HCT116 (cell line): ENCODE measurements at places on chromosomes 12 and 14.

GRCh38 chr12:2891240-2892053 is 756 bp downstream of the TULP3 start:
- no peak for DNase-seq

- peak; percentile 50 for DNase-seq
Observed at GRCh38 chr12:74537126-74537706, 419 bp upstream of the ATXN7L3B start.

DNA sequence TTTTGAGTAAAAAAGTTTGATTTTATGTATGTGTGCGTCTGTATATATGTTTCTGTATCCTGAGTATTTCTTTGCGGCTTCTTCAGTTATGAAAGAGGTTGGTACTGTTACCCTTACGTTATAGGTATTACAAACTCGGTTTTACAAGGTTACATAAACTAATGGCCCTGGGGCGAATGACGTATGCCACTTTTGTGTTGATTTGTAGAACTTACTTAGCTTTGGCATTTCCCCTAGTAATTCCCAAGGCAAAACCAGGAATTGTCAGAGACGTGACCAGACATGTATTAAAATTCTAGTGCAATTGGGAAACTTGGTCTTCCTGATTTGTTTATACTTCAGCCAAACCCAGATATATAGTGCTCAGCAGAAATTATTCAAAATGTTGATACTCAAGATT is 93.3 kb downstream of the DUSP16 start:
- no peak for DNase-seq

DNA sequence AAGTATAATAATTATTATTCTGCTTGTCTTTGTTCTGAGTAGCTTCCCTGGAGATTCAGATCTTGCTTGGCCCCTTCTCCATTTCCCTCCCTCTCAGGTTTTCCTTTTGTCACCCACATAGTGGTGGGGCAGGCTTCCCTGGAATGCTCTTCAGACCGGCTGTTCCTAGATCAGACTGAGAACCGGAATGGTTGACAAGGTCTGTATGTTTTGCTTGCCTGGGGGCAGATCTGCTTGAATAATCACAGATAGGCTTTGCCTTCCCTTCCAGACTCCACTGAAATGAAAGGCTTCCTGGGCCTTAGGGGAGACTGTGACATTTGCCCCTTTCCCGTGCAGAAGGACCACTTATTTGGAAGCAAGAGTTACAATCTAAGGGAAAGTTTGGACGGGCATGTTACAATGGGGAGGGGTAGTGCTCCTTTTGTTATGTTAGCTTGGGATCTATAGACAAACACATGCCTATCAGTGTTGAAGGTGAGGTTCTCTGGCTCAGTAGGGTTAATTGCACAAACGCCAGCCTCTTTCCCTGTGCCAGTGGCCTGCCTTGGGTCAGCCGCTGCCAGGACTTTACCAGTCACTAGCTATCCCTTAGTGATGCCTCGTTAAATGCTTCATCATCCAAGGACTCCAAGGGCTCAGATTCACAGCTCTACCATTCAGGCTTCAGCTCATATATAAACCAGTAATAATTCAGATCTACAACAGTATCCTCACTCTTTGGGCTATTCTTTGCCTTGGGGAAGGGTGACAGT is 178.6 kb downstream of the SNAPC1 start:
- DNase-seq, result no peak

DNA sequence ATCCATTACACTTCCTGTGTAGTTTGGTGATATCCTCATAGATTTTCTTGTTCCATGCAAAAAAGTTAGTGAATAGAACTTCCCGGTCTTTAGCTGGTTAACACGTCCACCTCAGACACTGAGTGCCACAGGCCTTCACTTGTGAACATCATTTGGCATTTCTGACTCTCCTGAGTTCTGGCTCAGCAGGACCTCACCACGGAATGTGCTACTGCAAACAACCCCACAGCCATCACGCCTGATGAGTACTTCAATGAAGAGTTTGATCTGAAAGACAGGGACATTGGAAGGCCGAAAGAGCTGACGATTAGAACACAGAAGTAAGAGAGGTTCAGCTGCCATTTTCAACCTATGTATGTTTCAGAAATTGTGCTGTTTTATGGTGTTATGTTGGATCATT is 20.0 kb downstream of the C12orf76 start:
- DNase-seq, result no peak
